Hindlimb muscle (tissue), 1 donor: ENCODE measurements at places on chromosomes 12 and 14.

GRCh38 chr12:6213969-6214368 is 13.8 kb downstream of the CD9 start:
- no peak for DNase-seq

GRCh38 chr12:130863298-130863697 is 8.6 kb upstream of the RAN start:
- no peak for DNase-seq

DNA sequence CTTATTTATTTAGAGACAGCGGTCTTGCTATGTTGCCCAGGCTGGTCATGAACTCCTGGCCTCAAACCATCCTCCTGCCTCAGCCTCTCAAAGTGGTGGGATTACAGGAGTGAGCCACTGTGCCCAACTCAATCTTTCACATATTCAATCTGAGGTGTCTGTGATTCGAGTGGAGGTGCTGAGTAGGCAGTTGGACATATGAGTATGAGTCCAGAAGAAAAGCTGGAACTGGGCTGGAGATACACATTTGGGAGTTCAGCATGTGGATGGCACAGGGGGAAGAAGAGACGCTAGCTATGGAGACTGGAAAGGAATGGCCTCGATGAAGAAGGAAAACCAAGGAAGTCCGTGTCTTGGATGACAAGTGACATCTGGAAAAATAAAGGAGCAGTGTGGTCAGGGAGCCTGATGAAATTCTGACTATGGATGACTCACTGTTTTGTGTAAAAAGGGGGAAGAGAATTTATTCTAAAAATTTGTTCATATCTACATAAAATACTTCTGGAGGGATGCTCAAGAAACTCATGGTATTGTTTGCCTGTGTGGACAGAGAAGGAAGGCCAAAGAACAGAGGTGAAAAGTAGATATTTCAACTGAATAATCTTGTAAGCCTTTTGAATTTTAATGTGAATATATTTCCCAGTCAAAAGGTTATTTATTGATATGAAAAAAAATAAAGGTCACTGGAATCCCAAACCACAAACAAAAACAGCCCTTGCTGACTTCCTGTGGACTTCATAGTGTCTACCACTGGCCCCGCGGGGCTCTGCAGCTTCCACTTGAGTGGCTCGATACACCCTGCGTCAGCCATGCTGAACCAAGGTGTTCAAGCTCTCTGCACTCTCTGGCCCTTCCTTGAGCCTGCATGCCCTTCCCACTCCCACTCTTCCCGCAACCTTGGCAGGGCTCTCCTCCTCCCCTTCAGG is 8.9 kb upstream of the LTA4H start:
- DNase-seq: no peak

GRCh38 chr12:12531194-12531593 is 31.5 kb downstream of the DUSP16 start:
- no peak for DNase-seq

- DNase-seq: no peak
Observed at GRCh38 chr12:57066245-57066644, 12.3 kb downstream of the NEMP1 start.

GRCh38 chr14:74018174-74018585 is 908 bp downstream of the ENTPD5 start:
- DNase-seq: no peak
